Thoracic aorta (tissue), 2 donors: ENCODE measurements at places on chromosomes 5 and 9.

DNA sequence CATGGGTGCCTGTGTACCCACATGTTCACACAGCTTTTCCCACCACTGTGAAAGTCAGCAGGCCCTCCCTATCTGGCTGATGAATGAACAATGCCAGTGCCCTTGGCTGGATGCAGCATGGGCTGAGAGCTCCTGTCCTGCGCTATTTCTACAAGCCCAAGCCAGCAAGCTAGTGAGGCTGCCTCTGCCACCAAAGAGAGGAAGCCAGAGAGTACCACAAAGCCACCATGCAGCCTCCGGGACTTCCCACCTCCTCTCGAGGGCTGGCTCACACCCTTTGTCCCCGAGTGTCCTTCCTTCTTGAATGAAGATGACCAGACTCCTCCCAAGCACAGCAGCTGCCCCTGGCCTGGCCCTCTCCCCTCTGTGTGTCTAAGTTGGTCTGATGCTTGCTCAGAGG lies 76.5 kb downstream of the SH3PXD2B start:
- DNase-seq, result no peak

DNA sequence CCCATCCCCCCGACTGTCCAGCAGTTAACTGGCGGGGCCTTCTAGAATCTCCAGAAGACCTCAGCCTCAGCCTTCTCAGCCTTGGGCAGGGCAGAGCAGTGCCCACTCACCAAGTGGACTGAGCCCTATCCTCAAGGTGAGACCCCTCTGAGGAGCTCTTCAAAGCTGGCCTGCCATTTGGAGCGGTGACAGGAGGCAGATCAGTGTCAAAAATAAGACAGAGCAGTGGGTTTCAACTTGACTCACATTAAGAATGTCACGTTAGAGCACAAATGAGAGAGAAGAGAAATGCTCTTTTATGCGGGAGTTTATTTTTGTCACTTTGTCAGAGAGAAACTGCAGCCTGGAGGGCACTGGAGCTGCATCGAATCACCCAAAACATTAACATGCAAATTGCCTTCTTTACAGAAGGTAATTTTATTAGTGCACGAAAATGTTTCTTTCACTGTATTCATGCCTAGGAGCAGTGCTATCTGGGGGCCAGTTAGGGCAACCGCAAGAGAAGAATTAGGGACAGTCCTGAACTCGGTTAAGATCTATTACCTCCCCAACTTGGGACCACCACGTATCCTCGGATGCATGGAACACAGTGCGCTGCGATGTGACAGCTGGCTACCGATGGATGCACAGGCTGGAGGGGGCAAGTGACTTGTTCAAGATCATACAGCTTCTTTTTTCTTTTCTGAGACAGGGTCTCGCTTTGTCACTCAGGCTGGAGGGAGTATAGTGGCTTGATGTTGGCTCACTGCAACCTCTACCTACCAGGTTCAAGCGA lies 188.5 kb downstream of the DAB2IP start:
- DNase-seq, result no peak

DNA sequence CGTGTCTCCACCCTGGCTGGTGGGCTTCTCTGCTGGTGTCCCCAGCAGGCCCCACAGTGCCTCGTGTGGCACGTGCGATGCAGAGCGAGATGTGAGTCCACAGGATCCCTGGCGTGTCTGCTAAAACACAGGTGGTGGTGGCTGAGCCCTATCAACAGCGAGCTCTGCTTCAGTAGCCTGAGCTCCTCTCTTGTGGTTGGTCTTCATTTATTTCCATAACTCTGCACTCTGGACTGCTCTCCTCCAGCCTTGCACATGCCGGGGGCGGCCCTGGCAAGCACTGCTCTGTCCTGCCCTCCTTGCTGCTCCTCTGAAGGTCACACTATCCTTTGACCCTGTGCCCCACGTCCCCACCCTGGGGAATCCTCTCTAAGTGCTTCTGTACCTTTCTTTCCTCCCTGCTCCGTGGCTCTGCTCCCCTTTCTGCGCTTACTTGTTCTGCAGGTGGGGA lies 59.2 kb downstream of the NSUN2 start:
- DNase-seq, result no peak

DNA sequence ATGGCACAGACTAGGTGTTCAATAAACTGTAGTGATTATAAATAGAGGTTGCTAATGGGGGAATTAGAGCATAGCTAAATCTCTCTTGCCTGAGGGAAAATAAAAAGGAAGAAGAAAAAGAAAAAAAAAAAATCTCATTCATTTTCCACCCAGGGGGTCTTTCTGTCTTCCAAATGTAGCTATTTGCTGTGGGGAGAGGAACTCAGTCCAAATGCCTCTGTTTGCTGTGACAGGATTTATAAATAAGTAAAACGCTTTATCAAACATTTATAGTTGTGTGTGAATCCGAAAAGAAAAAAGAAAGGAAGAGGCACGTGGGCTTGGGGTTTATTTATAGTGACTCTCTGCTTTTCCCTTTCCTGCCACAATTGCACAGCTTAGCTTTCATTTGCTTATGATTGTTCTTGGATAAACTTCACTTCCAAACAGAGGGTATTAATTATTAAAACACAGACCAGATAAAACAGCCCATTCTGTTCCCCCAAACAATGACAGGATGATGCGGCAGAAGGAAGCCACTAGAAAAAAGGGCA lies 245.7 kb downstream of the ASTN2 start:
- DNase-seq, result no peak

- no peak for DNase-seq
These were observed 9.2 kb upstream of the MXD3 start for GRCh38 chr5:177320879-177321278.

DNA sequence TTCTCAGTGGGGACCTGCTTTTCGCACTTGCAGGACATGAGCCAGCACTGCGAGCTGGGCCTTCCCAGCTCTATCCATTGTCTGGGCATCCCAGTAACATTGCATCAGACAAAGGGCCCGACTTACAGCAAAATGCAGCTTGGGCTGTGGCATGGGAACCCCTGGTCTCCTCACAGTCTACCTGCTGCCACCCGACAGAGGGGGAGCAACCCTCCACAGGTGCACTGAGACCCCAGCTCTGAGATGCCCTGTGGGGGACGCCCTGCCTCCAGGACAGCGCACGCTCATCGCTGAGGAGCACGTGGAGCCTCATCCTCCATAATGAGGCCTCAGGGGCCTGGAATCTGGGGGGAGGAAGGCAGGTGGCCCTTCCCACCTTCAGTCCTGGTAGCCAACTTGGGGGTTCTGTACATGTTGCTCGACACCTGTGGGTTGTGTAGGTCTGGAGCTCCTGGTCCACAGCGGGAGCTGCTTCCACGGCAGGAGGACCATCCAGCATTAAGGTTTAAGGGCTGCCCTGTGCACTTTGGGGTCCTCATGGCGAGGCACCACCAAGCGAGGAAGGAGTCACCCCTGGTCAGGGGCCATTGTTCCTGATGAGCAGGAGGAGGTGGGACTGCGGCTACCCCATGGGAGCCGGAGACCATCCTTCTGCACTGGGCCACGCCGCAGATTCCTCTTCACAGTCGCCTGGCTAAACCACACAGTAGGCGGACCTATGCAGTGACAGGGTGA lies 376.5 kb upstream of the IRX1 start:
- no peak for DNase-seq

GRCh38 chr9:21559402-21560280 lies 77.5 kb upstream of the IFNE start:
- DNase-seq, result no peak

DNA sequence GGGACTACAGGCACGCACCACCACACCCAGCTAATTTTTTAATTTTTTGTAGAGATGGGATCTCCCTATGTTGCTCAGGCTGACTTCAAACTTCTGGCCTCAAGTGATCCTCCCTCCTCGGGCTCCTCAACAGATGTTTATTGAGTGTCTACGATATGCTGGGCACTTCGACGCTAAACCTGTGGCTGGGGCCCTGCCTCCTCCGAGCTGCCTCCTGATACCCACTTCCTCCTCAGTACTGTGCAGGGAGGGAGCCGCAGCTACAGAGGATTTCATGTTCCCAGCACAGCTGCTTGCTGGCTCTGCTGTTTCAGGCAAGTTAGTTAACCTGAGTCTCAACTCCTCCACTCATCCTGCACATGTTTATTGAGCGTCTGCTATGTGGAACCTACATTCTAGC lies 9.6 kb downstream of the AIF1L start:
- DNase-seq, result no peak

GRCh38 chr5:2621631-2622030 lies 129.8 kb downstream of the IRX2 start:
- no peak for DNase-seq

DNA sequence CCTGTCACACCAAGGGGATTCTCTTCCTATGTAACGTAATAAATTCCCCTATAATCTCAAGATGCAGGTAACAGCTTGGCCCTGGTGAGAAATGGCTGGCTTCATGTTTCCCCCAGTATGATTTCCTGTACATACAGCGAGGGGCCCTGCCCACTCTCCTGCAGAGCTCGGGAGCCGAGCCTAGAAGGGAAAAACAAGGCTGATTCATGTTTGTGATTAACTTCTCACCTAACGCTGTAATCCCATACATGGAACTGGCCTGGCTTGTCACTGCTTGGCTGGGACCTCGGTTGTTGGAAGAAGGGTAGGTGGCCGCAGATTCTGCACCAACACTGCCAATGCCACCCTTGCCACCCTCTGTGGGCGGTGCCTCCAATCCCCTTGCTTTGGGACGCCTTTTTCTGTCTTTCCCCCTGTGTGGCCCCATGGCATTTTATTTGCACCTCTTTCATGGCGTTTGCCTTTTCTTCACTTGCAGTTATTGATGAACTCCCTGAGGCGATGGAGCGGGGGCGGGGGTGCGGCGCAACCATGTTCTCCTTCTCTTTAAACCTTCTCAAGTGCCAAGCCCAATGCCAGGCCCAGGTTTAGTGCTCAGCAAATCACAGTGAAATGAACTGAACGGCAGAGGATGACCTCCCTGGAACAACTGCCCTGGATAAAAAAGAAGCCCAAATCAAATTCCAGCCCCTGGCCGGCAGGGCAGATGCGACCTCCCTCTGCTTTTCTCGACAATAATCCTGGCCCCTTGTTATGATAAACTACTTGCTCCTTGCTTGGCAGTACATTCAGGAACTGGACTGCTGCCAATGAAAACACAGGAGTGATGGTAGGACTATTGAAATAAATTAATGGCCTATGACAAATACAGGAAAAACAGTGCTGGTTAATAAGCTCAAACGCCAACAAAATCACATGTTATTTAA lies 108.1 kb downstream of the TMEM174 start:
- peak; percentile 80 for DNase-seq

GRCh38 chr5:138029944-138030343 lies 2.9 kb downstream of the FAM13B start:
- DNase-seq, result no peak

- DNase-seq, result no peak
These were observed 4.4 kb upstream of the FGD3 start for GRCh38 chr9:92942688-92943616.

GRCh38 chr9:84589542-84589941 lies 80.0 kb upstream of the NTRK2 start:
- DNase-seq, result no peak

- DNase-seq, result no peak
These were observed 7.1 kb upstream of the DOCK2 start for GRCh38 chr5:169629847-169630548.

- no peak for DNase-seq
These were observed 20.5 kb downstream of the EQTN start for GRCh38 chr9:27276193-27277030.

DNA sequence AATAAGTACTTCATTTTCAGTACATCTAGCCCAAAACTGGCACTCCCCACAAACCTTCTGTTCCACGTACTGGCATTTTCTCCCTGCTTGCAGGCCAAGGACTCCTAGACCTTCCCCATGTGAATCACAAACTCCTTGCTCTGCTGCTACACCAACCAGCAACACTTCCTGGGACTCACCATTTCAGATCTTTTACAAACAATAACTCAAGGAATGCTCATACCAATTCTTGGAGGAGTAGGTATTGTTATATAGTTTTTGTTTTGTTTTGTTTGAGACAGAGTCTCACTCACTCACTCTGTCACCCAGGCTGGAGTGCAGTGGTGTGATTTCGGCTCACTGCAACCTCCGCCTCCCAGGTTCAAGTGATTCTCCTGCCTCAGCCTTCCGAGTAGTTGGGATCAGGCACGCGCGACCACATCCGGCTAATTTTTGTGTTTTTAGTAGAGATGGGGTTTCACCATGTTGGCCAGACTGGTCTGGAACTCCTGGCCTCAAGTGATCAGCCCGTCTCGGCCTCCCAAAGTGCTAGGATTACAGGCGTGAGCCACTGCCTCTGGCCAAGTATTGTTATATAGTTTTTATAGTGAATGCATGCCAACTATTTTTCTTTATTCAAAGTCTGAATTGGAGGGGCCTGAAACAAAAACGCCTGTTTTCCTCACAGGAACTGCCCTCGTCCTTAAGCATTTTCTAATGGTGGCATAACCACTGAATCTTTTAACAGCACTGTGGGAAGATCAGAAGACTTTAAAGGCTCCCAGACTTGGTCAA lies 210.8 kb downstream of the TSSK1B start:
- no peak for DNase-seq

DNA sequence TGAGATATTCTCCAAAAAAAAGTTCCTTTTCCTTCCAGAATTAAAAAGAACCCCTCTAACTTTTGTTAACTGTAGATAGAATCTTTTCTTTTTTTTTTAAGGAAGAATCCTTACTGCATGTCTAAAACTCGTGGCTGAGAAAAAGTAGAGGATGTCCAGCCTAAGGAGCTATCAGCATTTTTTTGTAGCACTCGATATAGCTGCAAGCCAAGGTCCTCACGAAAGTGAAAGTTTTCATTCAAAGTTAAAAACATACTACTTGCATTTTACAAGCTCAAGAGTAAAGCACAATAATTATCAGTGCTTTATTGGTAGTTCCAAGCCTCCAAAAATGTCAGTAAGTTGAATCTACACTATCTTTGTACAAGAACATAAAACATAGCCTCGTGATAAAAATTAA lies 28.7 kb upstream of the ZSWIM6 start:
- DNase-seq, result no peak

GRCh38 chr5:42301349-42301748 lies 121.9 kb upstream of the GHR start:
- no peak for DNase-seq

DNA sequence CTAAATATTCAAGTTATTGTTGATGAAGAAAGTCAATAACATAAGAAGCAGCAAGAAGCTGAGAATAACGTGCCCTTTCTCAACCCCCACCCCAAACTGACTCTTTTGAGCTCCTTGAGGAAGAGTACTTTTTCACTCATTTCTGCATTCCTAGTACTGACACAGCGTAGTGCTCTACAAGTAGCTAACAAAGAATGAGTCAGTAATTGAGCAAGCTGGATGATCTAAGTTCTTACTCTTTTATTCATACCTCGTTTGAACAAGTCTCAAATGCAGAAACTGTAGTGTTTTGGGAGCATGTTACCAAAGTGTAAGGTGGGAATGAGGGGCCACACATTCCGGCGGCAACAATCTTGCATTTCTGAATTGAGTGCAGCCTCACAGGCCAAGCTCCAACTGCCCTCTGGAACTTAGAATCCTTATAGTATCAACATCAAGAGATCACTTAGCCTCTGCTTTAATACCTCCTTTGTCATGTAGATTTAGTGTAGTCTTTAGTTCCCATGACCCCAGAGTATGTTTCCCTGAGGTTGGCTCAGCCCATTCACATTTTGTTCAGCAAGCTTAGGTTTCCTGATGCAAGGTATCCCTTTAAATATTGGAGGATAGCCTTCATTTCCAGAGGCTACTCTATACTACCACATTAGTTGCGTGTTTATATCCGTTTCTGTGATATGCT lies 152.0 kb downstream of the PRR16 start:
- no peak for DNase-seq
